Immature natural killer cell (primary cell): ENCODE measurements at places on chromosomes 2 and 18.

- no peaks in the 10 kb centered on the region for H3K36me3 ChIP-seq
- H3K27ac ChIP-seq: no peak overlapping the region
- no peak for DNase-seq
- no peak overlapping the region for H3K4me3 ChIP-seq
These were observed 342.1 kb downstream of the DYSF start for GRCh38 chr2:71795486-71795885.

DNA sequence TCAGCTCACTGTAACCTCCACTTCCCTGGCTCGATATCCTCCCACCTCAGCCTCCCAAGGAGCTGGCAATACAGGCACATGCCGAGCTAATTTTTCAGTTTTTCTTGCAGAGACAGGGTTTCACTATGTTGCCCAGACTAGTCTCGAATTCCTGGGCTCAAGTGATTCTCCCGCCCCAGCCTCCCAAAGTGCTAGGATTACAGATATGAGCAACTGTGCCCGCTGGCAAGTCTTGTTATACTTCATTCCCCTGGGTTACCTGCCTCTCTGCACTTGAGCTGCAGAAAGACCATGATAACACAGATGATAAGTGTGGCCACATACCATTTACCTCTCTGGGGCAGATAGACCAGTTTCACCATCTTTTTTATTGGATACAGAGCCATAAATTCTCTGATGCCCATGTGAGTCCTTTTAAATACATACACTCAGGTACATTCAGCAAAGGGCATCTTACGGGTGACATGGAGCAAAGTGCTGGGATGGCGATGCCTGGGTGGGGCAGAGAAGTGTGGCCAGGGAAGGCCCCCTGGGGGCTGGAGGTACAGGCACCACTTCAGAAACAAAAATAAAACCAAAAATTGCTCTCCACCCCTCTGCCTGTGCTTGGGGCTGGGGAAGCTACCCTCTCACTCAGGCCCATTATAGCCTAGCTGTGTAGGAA lies 20.4 kb downstream of the CCT7 start:
- H3K36me3 ChIP-seq: peaks cover 20% of the 10 kb centered on the region
- H3K4me3 ChIP-seq: no peak overlapping the region
- peaks cover 4% of the 10 kb centered on the region for H3K27me3 ChIP-seq
- no peak for DNase-seq

- H3K4me1 ChIP-seq: peaks cover 36% of the 10 kb centered on the region
- H3K27ac ChIP-seq: no peak overlapping the region
- no peak for DNase-seq
- peaks cover 4% of the 10 kb centered on the region for H3K27me3 ChIP-seq
These were observed 56.3 kb downstream of the ZAP70 start for GRCh38 chr2:97769711-97770110.

GRCh38 chr2:236916181-236916580 lies 169.5 kb upstream of the COPS8 start:
- peaks cover 2% of the 10 kb centered on the region for H3K27me3 ChIP-seq
- H3K4me1 ChIP-seq: no peaks in the 10 kb centered on the region
- H3K27ac ChIP-seq: no peak overlapping the region
- H3K36me3 ChIP-seq: no peaks in the 10 kb centered on the region
- no peak overlapping the region for H3K4me3 ChIP-seq
- DNase-seq: no peak

- H3K27me3 ChIP-seq: peaks cover 2% of the 10 kb centered on the region
- peaks cover 6% of the 10 kb centered on the region for H3K4me1 ChIP-seq
- H3K36me3 ChIP-seq: no peaks in the 10 kb centered on the region
- no peak overlapping the region for H3K4me3 ChIP-seq
These were observed 59.2 kb downstream of the IL1R2 start for GRCh38 chr2:102050854-102051391.

DNA sequence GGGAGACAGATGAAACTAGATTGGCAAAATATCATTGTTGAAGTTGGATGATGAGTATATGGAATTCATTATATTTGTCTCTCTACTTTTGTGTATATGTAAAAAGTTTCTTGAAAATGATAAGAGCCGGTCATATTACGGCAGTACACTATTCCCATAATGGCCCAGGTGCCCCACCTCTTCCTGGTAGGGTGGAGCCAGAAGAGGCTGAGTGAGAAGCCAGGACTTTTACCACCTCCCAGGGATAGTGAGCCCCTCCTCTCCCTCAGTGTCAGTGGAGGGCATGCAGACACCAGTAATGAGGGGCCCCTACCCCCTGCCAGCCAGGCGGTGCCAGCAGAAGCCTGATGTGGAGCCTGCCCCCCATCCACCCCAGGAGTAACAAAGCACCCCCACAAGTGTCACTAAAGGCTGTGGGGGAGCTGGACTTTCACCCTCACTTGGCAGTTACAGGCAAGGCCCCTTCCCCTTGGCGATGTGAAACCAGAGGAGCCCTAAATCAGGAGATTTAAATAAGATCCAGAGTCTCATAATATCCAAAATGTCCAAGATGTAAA lies 198.9 kb upstream of the RBBP8 start:
- no peaks in the 10 kb centered on the region for H3K36me3 ChIP-seq
- H3K27ac ChIP-seq: no peak overlapping the region
- no peaks in the 10 kb centered on the region for H3K4me1 ChIP-seq
- H3K4me3 ChIP-seq: no peak overlapping the region
- H3K27me3 ChIP-seq: peaks cover 8% of the 10 kb centered on the region

DNA sequence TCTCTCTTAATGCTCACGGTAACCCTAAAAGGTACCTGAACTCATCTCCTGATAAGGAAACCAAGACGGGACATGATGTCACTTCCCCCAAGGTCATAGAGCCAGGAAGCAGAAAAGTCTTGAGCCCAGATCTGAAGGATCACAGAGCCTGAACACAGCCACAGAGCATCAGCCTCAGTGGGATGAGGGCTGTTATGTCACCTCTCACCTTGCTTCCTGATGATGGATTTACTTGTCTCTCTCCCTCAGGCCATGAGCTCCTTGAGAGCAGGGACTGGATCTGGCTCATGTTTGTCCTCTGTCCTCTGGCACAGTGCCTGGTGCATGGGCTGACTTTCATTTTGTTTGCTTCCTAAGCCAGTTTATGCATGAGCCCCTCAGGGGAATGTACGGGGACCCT lies 54.2 kb downstream of the SERTAD2 start:
- no peak for DNase-seq
- H3K4me1 ChIP-seq: no peaks in the 10 kb centered on the region
- no peak overlapping the region for H3K27ac ChIP-seq
- peaks cover 7% of the 10 kb centered on the region for H3K27me3 ChIP-seq

- H3K27me3 ChIP-seq: peaks cover 4% of the 10 kb centered on the region
- H3K4me1 ChIP-seq: no peaks in the 10 kb centered on the region
- DNase-seq: no peak
- H3K36me3 ChIP-seq: peaks cover 15% of the 10 kb centered on the region
- no peak overlapping the region for H3K27ac ChIP-seq
These were observed 267.8 kb upstream of the EPAS1 start for GRCh38 chr2:46029332-46029811.

DNA sequence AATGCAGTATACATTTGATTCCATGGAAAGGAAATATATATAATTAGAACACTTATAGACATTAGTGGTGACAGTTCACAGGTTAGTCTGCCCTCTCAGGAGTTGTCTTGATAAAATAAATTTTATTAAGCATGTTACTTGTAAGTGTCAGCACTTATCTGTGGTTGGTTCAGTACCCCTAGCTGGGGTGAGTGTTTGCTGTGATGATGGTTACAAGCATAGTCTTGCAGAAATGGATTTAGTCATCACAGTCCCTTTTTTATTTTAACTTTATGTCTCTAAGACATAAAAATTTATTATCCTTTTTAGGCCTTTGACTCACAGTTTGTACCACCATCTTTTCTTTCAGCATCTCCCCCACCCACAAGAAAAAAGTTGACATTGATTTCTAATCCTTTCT lies 52.1 kb downstream of the NCK2 start:
- peaks cover 9% of the 10 kb centered on the region for H3K36me3 ChIP-seq

DNA sequence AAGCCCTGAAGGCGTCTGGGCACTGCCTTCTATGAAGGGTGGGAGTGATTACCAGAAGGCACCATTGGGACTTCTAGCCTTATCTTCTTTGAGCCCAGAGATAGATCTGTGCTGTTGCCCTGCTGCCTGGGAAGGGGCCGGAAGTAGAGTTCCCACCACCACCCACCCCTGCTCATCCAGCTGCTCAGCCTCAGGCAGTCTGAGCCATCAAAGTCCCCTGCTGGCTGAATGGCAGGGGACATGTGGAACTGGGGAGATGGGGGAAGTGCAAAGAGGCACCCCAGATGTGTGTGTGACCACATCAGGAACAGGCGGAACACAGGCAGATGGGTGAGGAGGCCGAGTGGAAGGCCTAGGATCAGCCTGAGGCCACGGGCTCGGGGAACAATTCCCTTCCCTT lies 3.3 kb upstream of the WNT10A start:
- peaks cover 11% of the 10 kb centered on the region for H3K4me1 ChIP-seq
- H3K27ac ChIP-seq: no peak overlapping the region
- no peak overlapping the region for H3K4me3 ChIP-seq
- H3K27me3 ChIP-seq: peaks cover 35% of the 10 kb centered on the region

DNA sequence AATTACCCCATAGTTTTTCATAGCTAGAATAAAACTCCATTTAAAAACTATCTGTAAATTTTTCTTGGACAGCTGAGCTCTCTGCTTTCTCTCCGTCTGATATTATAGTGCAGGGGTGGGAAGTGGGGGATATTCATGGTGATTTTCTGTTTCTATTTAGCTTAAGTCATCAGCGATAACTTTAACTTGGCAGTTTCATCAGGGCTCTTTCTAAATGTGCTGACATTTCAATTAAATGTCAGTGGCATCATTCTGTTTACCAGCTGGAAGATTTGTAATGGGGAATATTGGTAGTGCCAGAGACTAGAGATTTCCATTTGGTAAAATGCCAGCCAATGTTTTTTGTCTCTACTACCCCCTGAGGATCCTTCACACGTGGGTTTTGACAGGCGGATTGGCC lies 53.5 kb upstream of the CAPN13 start:
- no peak for DNase-seq
- no peaks in the 10 kb centered on the region for H3K27me3 ChIP-seq
- no peak overlapping the region for H3K27ac ChIP-seq
- no peak overlapping the region for H3K4me3 ChIP-seq
- no peaks in the 10 kb centered on the region for H3K36me3 ChIP-seq

DNA sequence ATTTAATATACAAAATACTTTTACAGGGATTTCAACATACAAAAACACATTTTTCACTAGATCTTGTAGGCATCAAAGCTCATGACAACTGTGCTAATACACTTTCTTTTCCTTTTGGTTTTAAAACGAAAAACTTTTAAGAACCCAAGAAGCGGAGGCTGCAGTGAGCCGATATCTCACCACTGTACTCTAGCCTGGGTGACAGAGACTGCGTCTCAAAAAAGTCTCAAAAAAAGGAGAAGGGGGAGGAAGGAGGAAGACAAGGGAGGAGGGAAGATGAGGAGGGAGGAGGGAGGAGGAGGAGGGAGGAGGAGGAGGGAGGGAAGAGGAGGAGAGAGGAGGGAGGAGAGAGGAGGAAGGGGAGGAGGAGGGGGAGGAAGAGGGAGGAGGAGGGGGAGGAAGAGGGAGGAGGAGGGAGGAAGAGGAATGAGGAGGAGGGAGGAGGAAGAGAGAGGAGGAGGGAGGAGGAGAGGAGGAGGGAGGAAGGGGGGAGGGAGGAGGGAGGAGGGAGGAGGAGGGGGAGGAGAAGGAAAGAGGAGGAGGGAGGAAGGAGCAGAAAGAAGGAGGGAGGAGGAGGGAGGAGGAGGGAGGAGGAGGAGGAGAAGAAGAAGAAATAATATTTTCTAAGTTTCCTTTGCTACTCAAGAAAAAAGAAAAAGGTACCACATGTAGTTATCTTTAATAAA lies 13.8 kb downstream of the ROCK2 start:
- no peaks in the 10 kb centered on the region for H3K36me3 ChIP-seq
- H3K27ac ChIP-seq: peak overlapping the region; percentile 65
- H3K4me3 ChIP-seq: peak overlapping the region; percentile 61

GRCh38 chr2:84121-84520 lies 37.8 kb upstream of the FAM110C start:
- no peaks in the 10 kb centered on the region for H3K4me1 ChIP-seq
- no peak overlapping the region for H3K4me3 ChIP-seq
- H3K27me3 ChIP-seq: peaks cover 17% of the 10 kb centered on the region
- H3K27ac ChIP-seq: no peak overlapping the region
- H3K36me3 ChIP-seq: peaks cover 3% of the 10 kb centered on the region
- no peak for DNase-seq

DNA sequence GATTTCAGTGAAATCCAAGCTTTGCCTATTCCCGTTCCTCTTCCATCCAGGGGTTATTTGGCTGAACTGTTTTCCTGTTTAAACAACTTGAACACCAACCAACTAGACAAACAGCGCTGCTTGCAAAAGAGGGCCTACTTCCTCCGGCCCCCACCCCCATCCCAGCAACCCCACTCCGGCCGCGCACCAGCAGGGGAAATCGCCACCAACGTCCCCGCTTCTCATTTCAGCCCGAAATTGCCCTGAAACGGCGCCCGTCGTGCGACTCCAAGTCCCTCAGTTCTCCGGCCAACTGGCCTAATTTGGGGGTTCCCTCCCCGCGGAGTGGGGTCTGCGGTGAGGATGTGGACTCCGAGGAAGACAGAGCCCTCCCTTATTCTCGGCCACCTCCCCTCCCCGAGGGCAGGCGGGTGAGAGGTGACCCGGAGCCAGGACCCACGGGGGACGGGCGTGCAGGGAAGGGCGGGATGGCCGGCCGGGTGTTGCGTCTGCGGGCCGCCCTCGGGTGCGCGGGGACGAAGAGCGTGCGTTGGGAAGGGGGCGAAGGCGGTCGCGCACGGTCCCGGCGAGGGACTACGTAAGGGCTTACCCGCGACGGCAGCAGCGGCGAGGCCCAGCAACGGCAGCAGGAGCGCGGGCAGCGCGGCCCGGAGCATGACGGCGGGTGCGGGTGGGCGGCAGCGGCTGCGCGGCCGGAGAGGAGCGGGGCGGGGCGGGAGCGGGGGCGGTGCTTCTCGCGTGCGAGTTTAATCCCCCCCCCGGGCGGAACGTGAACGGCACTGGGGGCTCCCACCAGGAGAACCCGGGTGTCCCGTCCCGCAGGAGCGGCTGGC lies at the start of gene CD302:
Gene CD302, minus strand, starts transcription at position 666 of the 833 bp plus-strand sequence. Its CDS starts 10 bp downstream, at position 656.
- peak; percentile 33 for DNase-seq
- H3K4me1 ChIP-seq: peaks cover 21% of the 10 kb centered on the region
- no peaks in the 10 kb centered on the region for H3K36me3 ChIP-seq
- peak within 1 kb of the TSS; percentile 47 for H3K27ac ChIP-seq
- no peaks in the 10 kb centered on the region for H3K27me3 ChIP-seq

GRCh38 chr2:54528311-54528955 lies 72.3 kb downstream of the SPTBN1 start:
- no peak overlapping the region for H3K4me3 ChIP-seq
- H3K27ac ChIP-seq: no peak overlapping the region
- DNase-seq: no peak
- H3K27me3 ChIP-seq: no peaks in the 10 kb centered on the region
- H3K4me1 ChIP-seq: no peaks in the 10 kb centered on the region

DNA sequence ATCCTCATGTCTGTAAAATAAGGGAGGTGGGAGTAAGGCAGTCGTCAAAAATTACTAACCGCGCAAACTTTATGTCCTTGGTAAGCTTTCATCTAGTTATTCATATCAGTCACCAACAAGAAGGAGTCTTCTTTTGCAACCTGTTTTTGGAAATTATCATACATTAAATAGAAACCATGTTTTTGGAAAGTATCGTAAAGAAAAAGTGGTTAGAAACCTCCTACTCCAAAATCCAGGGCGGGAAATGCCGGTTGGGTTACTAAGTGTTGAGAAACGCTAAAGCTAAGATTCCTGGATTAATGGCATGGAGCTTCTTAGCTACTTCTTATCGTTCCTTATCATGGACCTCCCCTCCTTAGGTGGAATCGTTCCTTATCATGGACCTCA lies 778 bp downstream of the BBS5 start:
- no peak overlapping the region for H3K27ac ChIP-seq
- H3K4me3 ChIP-seq: peak overlapping the region; percentile 89
- H3K4me1 ChIP-seq: peaks cover 18% of the 10 kb centered on the region
- DNase-seq: no peak
